ENCODE measurements at places on chromosomes 1 and 21. TPM values are rescaled to one million over a fixed set of nuclear protein-coding genes. Genes with fewer than 3 reads are reported as not detected.

The ACTA1 gene
- total RNA-seq, result 0.42 TPM

DNA sequence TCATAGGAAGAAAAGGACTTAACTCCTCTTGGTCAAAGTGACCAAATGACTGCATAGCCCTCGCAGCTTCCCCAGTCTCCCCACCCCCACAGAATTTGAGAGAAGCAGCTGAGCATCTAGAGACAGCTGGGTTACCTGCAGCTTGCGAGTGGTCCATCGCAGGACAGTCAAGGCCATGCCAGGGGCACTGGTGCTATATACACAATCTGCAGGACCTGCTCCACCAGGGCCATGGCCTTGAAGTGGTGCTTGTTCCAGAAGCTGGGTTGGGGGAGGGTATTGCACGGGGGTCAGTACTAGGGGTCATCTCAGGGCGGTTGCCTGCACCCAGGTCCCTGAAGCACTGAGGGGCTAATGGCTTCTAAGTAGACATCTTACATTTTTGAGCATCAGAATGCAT, 10.4 kb downstream of the MRTO4 start:
- no peak for DNase-seq

The MPL gene
- 0.63 TPM for total RNA-seq

The DDAH1 gene
- 27.0 TPM for total RNA-seq

The GBP6 gene
- total RNA-seq, result not detected

DNA sequence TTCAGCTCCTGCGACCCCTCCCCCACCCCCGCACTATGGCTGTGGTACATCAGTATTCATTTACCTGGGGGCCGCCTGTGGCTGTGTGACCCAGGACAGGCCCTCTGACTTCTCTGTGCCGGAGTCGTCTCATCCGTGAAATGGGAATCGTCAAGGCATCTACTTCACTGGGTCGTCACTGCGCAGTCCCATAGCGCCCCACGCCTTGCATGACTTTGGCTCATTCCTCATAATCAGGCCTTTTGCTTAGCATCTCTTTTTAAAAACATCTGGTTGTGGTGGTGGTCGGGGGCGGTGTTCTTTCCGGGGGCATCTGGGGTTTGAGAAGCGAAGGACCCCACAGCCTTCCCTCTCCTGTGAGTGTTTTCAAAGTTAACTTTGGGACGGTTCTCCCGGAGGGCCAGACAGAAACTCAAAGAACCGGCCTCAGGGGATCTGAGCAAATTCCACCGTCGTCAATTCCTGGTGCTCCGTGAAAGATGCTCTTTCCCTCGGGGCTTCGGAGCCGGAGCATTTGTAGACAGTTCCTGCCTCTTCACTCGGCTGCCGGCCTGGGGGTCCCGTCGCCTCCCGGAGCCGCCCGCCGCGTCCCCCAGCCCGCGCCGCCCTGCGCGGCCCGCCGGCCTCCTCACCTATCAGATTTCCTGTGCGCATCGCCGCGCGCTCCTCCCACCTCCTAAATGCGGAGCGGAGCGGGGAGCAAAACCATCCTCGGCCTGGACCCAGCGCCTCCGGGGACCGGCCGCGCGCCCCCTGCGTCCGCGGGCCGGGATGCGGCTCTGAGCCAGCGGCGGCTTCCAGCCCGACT, at the start of gene B3GALT5:
Gene B3GALT5, plus strand, starts transcription at position 708 of the 808 bp plus-strand sequence. CDS start 47,620 bp downstream, outside the sequence.
- DNase-seq, result peak; percentile 84

DNA sequence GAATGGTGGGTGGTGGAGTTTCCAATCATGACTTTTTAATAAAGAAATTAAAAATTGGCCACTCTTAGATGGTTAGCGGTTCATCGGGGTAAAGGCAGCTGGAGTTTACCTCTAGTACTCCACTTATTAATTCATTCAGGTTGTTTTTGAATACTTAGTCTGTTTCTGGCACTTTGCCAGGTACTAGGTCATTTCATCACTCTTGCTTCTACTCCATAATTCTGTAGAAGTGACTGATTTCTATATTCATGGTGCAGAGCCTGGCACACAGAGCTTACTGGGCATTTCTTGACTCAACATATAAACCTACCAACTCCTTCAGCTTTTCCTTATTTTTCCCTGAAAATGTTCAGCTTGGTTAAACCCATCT, 31.5 kb downstream of the FOXD2 start:
- no peak for DNase-seq

The TNFRSF14 gene
- 26.2 TPM for total RNA-seq

GRCh38 chr21:23138797-23139196, 2140.6 kb downstream of the NCAM2 start:
- DNase-seq, result no peak

The CCDC181 gene
- total RNA-seq, result 0.80 TPM

The NPR1 gene
- total RNA-seq, result 24.9 TPM
